Neural crest cell (in vitro differentiated cells): ENCODE measurements at places on chromosomes 12 and 14.

DNA sequence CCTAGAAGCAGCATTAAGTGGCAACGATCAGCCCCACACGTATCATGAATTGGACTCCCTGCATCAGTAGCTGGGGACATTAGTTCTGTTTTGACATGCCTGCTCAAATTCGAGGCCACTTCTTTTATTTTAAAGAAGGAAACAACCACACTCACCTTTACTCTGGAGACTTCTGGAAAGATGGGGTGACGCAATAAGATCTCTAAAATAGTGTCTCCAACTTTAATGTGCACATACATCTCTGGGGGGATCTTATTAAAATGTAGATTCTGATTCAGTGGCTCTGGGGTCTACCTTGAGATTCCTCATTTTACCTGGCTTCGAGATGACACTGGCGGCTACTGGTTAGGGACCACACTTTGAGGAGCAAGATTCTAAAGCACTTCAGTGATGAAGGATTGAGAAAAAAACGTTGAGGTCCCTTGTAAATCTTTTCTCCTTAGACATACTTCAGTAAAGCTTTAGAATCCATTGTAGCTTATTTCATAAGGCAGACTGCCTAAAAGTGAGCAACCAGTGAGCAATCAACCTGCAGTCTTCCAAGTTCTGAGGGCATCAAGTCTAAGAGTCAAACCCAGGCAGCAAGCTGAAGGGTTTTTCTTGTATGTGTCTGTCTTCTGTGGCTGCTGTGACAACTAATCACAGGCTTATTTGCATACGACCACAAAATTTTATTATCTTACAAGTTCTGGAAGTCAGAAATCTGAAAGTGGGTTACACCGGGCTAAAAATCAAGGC is 718.6 kb upstream of the TBX3 start:
- no peak for DNase-seq

DNA sequence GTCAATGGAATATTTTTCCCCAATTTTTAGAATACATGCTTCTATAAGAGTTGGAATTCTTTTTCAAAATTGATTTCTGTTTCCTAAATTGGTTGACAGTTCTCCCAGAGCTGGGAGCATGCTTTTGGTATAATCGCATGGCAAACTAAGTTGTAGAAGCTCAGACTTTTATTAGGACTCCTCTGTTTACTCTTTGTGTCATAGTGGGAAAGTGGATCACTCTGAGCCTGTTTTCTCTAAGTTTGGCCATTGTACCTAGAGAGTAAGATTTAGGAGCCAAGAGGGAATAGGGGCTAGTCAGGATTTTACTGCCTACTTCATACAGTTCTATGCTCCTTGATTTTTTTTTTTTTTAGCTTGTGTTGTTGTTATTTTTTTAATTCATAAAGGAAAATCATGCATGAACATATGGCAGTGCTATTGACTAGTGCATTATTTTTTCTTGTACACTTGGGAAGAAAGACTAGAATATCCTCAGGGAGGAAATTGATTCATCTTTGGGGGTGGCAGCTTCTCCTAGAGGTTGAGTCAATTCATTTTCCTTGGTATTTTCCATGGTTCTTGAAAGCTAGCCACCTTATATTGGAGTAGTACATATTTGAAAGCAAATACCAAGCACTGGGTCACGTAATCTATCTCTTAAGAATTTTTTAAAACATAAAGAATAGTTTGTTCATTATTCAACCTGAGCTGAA is 77.7 kb upstream of the TRAF3 start:
- DNase-seq = no peak

- no peak for DNase-seq
These were observed 10.8 kb downstream of the ARHGAP5 start for GRCh38 chr14:32087907-32088306.

GRCh38 chr14:104250175-104250574 is 111.8 kb downstream of the KIF26A start:
- DNase-seq = no peak

DNA sequence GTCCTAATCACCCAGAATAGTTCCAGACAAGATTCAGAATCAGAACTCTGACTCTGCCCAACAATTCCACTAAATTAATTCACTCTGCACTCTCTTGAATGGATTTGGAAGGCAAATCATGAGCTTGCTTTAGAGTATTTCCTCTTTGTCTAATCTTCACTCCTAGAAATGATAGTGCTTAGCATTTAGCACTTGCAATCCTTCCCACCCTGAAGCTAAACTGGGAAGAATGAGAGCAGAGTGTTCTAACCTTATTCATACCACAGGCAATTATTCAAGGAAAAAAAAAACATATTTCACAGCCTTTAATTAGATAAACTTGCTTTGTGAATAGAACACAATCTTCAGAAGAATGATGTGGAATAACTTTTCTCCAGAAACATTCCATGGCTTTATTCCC is 264.6 kb downstream of the PAWR start:
- no peak for DNase-seq

DNA sequence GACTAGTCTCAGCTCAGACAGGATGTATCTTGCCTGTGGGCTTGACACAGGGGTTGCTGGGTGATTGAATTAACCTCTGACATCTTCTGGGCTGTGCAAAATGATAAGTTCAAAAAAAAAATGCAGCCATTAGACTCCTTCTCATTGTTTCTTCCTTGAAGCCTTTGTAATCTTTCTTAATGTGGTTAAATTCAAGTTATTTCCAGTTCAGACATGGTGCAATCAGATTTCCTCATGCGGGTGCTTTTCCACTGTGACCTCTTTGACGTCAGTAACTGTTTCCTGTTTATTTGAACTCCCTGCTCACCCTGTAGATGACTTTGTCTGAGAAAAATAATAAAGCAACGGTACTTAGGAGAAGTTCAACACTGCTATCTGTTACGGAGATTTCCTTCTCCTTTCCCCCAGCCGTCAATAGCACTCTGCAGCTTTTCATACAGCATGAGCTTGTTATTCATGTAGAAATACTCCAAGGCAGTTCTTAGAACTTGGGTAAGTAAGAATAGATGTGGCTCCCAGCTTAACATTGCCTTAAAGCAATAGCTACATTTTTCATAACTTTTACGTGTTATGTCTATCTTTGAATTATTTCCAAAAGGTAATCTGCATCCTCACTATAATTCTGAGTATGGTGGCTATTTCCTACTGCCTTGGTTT is 155.5 kb downstream of the PRKCH start:
- no peak for DNase-seq

DNA sequence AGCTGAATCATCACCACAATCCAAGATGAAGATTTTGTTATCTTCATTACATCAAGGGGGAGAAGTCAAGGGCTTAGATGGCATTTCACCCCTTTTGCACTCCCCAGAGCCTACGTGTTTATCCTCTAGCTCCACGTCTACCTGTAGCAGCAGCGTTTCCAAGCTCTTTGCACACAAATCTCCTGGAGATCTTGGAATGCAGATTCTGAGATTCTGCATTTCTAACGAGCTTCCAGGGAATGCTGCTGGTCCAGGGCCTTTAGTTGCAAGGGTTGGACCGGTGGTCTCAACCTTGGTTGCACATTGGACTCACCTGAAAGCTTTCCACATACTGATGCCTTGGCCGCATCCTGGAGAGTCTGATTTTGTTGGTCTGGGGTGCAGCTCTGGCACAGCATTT is 49.5 kb upstream of the STON2 start:
- no peak for DNase-seq

DNA sequence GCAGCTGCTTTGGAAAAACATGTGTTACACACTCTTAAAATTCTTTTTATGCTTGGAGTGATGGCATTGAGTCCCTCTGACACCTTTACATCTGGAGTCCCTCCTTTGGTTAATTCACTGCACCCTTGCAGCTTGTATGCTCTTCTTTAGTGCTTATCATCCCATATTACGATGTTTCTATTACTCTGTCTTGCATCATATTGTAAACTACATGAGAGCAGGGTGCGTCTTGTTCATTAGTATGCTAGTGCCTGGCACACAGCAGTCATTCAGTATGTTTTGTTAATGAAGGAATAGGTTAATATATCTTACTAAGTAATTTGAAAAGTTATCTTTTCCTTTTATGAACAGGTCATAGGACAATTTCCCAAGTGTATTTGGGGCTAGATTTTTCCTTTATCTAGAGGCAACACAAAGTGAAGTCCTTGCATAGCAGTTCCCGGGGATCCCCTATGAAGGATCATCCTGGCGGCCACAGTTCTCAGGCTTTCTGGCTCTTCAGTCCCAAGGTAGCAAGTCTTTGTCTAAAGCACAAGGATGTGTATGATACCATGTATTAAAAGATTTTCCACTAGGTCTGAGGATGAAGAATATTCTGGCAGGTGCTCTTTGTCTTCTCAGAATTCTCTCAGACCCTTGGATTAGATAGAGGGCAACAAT is 363.8 kb downstream of the FUT8 start:
- DNase-seq = no peak

GRCh38 chr14:96264853-96265252 is 8.8 kb downstream of the BDKRB1 start:
- no peak for DNase-seq

GRCh38 chr12:124613151-124613585 is 45.8 kb upstream of the NCOR2 start:
- no peak for DNase-seq

DNA sequence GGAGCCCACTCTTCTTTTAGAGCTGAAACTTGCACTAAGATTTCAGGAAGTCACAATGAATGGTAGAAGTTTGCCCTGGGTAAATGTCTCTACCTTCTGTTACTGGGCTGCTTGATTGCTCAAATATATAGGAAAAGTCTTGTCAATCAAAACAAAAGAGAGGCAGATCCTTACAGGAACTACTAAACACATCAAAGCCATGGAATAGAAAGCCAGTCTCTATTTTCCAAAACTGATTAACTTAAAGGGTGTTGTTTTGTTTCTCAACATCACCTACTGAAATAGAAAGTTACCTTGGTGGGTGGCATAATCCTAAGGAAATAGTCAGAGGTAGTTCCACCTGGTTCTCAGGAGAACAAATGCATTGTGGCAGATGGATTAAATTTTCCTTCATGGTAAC is at the start of gene GPHB5:
Gene GPHB5 (minus strand): TSS at position 101 of the 400 bp plus-strand sequence. CDS start 1,086 bp downstream, outside the sequence.
- DNase-seq = no peak

DNA sequence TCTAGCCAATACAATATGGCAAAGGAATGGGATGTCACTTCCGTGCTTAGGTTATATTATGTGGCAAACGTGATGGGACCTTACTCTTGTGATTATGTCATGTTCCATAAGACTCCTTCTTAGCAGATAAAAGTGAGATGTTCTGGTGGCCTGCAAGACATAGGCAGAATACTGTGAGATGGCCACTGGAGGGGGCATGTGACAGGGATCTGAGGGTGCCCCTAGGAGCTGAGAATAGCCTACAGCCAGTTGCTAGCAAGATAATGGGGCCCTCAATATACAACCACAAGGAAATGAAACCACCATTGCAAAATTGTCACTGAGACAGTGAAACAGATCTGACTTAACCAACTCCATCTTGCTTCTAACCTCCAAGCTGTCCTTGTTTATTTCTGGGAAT is 151.4 kb upstream of the SSTR1 start:
- DNase-seq = no peak
